Suprapubic skin (tissue), 4 donors: ENCODE measurements at places on chromosomes 11 and 22.

GRCh38 chr11:46389450-46390330 is 1.9 kb downstream of the CHRM4 start:
- peak; percentile 74 for DNase-seq

GRCh38 chr11:20097319-20098221 is 62.7 kb downstream of the DBX1 start:
- DNase-seq, result no peak

DNA sequence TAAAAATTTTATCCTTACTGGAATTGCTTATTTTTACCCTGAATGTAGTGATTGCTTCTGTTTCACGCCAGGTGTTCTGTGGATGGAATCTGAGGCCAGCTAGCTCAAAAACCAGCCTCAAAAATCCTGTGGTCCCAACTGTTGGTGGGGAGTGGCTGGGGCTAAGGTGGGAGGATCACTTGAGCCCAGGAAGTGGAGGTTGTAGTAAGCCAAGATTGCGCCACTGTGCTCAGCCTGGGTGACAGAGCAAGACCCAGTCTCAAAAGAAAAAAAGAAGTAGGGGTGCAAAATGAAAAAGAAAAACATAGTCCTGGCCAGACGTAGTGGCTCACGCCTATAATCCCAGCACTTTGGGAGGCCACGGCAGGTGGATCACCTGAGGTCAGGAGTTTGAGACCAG is 27.0 kb upstream of the SLC5A1 start:
- no peak for DNase-seq

DNA sequence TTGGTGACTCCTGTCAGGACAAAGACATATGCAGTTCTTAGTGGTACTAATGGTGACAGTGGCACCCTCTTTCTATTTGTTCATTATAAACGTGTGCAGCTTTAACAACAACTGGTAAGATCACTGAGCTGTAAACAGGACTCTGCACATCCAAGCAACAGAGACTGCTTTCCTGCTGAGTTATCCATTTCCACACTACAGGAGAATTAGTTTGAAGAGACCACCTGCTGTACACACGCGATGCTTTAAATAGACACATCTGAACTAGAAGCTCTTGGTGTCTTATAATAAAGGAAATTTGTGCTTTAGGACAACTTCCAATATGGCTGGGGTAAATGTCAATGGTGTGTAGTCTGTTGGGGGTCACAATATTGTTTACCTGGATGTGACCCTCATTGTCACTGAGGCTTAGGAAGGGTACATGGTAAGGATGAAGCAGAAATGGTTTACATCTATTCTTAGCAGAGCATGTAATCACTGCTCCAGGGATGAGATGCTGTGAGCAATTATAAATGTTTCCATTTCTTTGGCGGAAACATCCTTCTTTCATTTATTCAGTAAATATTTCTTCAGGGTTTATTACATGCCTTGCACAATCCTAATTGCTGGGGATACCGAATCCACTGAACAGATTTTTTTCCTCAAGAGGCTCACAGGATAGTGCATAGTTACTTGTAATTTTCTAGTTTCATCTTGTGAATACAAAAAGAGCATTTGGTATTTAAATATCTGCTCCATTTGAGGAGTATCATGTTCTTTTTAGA is 354.0 kb upstream of the CCDC90B start:
- DNase-seq, result no peak

- DNase-seq, result no peak
Observed at GRCh38 chr11:124080327-124081001, 34.8 kb upstream of the VWA5A start.

GRCh38 chr11:127651175-127651887 is 650.8 kb upstream of the KIRREL3 start:
- no peak for DNase-seq

DNA sequence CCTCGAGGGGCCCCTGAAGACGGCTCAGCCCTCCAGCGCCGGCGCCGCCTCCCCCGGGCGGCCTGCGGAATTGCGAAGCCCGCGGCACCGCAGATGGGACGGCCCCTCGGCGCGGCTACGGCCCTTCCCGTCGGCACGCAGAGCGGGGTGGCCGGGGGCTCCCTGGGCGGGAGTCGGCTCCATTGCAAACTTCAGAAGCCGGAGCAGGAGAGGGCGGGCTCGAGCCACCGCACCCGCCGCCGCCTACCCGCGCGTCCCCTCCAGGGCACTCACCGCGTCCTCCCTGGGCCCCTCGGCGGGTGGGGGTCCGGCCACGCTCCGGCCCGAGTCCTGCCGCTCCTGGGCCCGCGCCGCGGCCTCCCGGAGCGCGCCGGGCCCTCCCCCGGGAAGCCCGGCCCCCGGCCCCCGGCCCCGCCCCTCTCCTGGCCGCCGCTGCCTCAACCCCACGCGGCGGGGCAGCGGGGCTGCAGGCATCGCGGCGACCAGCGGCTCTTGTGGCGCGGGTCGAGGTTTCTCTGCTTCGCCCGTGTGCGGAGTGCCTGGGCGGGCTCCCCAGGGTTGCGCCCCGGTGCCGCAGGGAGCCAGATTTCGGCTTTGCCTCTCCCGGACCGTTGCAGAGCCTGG is at the start of gene PACSIN3:
PACSIN3 (minus strand) TSS at position 359 of the 624 bp plus-strand sequence. CDS start 3,707 bp downstream, outside the sequence.
- no peak for DNase-seq

DNA sequence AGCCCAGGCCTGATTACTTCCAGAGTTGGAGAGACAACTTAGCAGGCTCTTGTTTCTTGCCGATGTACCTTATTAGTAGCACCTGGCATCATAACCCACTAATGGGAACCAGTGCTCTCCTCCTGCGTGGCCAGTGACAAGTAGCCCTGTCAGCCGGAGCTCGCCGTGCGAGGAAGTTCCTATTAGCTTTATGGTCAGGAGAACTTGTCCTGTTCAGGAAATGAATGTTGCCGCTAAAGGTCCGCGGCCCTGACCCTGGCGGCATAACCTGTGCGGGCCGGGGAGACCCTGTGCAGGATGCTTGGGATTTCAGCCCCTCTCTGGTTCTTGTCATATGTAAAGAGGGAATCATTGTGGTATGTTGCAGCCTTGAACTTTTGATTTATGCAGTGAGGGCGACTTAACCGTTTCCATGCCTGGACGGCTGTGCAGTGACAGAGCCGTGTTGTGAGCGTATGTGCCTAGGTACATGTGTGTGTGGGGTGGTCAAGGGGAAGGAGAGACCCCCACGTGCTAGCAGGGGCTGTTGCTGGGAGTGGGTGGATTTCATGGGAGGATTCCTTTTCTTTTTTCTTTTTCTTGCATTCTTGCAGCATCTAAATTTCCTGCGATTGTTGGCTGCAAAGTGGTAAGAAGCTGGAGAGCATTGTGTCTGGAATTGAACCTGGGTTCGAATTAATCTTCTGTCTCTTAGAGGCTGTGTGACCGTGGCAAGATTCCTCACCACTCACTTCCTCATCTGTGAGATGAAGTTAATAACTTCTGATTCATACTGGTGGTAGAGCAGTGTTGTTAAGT is 15.2 kb downstream of the ZBTB16 start:
- DNase-seq, result no peak

DNA sequence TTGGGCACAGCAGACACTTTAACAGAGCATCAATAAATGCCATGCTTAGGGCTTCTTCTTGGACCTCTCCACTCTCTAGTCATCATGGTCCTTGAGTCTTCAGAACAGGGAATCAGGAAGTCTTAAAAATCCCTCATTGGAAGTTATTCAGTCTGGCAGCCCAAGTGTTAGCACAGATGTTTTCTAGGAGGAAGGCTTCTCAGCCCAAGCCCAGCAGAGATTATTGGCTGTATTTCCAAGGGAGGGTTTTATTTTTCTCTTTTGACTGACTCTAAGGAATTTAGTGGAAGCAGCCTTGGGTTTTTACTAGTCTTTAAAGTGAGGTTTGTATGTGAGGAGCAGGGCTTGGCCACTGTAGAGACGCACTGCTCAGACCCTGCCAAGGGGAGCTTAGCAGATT is 41.9 kb downstream of the CEP164 start:
- no peak for DNase-seq

DNA sequence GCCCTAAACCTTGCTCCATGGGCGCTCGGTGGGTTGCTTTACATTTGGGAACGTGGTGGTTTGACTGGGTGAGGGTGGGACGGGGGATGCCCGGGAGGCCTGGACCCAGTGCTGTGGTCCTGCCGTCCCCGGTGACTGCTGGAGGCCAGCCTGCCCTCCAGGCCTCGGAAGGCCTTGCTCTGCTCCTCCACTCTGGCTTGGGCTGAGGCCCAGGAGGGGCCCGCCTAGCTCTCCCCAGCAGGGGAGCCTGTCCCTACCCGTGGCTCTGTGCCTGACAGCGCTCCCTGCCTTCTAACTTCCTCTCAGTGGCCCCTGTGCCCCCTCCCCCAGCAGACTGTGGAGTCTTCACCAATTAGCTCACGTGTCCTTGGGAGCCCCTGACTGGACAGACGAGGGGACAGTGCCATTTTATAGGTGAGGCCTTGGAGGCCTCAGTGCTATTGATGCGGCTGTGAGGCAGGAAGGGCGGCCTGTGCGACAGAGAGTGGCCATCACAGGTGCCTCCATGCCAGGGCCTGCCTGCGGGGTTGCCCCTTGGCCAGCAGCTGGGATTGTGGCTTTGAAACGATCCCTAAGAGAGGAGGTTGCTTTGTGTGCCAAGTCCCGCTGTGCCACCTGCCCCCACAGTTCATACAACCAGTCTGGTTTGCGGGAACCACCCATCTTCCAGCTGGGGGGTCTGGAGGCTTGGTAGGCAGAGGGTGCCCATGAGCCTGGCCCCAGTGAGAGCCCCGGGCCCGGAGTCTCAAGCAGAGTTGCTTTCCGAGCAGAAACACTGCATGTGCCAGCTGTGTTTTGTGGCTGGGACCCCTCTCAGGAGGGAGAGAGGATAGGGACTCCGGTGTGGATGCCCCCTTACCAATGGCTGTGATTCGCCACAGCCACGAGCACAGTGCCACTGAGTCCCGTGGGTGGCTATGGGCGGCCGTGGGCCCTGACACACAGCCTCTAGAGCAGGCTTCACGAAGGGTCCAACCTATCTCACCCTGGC is 17.7 kb downstream of the TPCN2 start:
- DNase-seq, result no peak

DNA sequence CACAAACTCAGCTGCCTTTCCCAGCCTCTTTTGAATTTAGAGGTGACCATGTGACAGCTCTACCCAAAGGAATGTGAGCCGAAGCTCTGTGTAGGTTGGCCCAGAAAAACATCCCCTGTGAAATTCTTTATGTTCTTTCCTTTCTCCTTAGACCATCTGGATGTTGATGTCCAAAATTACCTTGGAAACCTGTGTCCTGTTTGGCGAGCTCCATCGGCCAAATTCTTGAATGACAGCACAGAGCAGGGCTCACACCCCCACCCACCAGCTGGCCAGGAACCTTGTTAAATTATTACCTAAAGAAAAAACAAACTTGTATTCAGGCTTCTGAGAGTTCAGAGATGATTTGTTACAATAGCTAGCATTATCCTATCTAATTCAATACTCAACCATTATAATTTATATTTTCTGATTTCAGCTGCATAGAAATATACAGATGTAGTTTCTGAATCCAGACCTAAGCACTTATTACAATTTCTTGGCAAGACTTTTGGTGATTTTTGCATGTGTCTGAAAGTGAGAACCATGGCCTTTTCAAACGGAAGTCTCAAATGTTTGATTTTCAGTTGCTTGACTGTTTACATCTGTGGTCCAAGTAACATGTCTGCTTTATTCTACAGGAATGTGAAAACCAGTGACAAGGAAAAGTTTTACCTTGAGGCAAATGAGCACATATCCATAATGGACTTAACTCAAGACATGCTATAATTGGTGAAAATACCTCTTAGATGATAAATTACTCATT is 554.2 kb downstream of the NTM start:
- no peak for DNase-seq

DNA sequence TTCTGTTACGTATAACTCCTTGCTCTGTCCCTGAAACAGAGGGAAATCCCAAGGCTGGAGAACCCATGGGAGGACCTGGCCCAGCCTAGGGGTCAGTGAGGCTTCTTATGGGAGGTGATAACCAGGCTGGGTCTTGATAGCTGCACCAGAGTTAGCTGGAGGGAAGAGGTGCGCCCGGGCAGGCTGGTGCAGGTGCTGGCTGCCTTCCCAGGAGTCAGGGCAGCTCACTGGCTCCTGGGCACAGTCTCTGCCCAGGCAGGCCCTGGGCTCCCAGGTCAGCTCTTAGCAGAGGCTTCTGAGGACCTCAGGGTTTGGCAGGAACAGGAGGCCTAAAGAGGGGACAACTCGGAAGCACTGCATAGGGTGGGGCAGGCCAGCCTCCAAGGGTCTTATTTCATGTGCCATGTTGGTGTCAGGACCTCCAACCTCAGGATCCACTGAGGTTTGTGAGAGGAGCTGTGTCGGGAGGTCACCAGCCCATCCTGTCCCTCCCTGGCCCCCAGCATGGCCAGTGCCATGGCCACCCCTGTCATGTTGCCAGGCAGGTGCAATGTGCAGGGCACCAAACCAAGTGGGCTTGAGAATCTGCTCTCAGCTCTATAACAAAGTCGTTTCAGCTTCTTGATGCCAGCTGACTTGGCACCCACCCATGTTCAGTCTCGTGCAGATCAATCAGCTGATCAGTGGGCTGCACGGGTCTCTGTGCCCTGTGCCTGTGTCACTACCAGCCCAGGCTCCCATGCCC is 20.5 kb upstream of the CELSR1 start:
- no peak for DNase-seq

DNA sequence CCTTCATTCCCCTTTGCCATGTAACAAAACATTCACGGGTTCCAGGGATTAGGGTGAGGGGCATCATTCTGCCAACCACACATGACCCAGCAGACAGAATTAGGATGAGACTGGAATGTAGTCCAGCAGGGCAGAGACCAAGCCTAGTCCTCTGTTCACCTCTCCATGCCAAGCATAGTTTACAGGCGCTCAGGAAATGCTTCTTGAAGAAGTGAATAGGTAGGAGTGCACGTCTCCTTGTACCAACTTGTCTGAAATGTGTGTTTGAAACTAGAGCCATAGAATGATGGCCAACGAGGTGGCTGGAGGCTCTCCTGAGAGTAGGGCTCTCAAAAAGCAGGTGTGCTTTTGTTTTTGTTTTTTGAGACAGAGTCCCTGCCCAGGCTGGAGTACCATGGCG is 8.2 kb downstream of the SPINDOC start:
- DNase-seq, result no peak

- no peak for DNase-seq
Observed at GRCh38 chr11:124839128-124839971, 25.9 kb upstream of the ROBO3 start.

DNA sequence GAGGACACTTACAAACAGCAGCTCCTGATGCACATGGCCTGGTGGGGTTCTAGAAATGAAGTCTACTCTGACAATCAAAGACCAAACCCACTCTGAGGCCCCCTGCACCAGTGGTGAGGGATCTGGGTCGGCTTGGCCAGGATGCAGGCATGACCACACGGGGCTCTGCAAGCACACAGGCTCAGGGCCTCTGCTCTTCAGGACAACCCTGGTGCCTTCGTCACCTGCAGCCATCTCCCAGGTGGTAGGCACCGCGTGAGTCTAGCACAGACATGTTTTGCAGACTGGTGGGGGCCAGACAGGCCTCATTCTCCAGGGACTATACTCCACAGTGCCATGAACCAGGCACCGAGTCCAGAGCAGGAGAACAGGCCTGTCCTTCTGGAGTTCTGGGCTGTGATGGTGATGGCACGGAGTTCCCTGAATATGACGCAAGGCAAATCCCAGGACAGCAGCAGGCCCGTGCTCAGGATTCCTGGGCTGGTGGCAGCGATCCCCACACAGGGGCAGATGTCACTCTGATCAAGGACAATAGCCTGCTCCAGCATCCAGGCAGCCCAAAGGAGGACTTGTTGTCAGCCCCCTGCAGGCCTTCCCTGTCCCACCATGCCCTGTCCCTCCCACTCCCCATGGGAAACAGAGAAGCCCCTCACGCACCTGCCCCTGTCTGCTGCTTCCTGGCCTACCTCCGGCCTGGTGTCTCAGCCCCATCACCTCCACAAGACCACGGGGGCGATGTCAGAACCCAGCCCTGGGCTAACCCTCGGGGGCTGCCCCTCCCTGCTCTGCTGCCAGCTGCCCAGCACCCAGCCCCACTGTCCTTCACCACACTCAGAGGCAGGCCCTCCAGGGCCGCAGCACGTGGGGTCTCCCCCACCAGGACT is 36.1 kb downstream of the GNB1L start:
- DNase-seq, result peak; percentile 54
